ENCODE measurements at places on chromosomes 6 and 20.

GRCh38 chr6:127851197-127851596 lies 49.7 kb downstream of the THEMIS start:
- DNase-seq: no peak

DNA sequence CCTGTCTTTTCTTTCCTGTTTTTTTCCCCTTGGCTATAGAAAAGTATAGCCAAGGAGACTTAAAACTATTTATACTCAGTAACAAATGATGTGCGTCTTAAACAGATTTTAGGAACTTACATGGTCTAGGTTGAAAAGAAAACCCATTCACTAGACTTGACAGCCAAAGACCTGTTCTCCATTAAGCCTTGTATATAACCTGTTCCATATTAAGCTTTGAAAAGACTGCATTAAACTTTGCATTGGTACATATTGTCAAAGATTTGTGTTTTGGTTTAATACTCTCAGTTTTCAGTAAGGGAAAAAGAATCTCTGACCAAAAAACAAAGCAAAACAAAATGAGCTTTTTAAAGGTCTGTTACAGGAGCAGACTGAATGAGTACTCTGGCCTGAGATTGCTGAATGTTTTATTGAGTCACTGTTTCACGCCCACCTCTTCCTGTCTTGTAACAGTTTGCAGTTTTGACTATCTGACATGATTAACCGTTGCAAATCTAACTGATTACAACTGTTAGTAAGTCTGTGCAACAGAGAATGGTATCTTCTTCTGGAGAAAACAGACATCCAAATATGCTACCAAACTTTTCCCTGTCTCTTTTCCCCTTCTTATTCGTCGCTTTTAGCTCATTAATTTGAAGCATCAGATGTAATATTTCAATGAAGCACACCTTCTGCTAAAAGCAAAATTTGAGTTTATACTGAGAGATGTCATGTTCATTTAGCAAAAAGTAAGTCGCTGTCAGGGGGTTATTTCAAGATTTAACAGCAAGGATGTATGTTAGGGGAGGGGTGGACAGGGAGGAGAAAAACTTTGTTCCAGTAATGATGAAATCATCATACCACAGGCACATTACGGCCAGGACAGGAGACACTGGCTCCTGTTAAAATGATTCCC lies 59.1 kb upstream of the SUPT3H start:
- DNase-seq: no peak

- DNase-seq: no peak
These were observed 60.7 kb upstream of the RNF24 start for GRCh38 chr20:4076033-4076432.

- no peak for DNase-seq
These were observed 589.7 kb downstream of the CBLN4 start for GRCh38 chr20:55415567-55416142.

- no peak for DNase-seq
These were observed 66.5 kb upstream of the PIM1 start for GRCh38 chr6:37103169-37104039.

DNA sequence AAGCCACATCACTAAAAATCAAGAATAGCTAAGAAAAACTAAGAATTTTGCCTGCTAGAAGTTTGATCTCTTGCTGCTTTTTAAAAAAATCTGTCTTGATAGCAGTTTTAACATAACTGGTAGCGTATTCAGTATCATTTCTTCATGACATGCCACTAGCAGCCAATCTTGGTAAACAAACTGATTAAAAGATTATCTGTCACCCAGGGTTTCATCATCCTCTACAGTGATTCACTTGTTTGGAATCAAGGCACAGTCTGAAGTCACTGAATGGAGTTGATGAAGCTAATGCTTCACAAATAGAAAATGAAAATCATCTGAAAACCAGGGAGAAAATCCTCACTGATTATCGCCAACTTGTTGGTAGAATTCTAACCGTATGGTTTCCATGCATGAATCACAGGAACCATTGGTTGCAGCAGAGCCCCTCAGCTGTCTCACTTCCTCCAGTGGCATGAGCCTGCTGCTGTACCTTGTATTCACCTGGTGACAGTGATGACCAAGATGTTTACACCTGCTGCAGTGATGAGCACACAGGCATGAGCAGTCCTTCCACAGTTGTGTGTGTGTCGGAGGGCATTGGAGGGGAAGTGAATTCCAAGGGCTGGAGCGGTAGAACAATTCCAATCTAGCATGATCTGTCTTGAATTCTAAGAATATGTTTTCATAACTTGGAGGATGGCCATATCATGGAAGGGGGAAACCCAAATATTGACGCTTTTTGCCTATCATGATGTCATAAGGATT lies 275.0 kb downstream of the KHDC1L start:
- DNase-seq: no peak

DNA sequence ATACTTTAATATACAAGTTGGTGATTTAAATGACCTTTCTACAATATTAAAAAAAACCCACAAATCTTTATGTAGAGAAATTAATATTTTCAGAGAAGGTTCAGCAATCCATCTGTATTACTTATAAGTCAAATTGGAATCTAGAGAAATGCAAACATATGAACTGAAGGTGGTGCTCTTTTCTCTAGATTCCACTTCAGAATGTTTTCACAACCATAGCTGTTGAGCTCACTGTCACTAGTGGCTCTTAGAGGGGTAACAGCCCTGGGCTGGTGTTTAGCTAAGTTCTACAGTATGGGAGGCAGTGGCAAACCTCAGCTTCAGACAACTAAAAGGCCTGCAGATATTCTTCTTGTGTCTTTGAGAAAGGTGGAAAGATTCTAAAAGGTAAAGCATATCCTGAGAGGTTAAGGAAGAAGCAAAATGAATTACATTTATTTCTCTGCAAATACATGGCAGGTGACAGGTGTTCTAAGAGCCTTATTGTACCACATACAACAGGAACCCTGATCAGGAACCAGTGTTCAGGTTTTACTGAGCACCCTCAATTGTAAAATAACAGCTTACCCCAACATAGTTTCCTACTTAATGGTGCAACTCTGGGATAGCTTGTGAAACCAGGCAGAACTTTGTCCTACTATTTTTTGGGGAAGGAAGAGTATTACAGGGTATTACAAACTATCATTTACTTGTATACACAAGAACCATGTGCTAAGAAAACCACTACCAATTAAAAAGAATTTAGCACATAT lies 56.6 kb upstream of the SAMHD1 start:
- DNase-seq: no peak

- DNase-seq: no peak
These were observed 113.5 kb downstream of the EPM2A start for GRCh38 chr6:145621776-145622175.

DNA sequence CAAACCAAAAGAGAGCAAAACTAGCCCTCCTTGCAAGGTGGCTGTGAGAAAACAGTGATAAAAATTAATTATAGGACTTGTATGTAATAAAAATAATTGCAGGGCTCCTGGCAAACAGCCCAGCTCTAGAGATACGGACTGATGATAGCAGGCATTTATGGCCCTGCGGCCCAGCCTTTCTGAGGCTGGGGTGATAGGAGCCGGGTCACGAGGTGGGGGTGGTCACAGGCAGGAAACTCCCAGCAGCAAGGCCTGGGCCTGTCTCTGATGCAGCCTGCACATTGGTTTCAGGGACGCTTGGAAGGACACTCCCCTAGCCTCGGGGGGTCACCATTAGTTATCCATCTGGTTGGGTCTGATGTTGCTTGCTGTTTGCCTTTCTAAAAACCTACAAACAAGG lies 18.7 kb upstream of the TTPAL start:
- no peak for DNase-seq

DNA sequence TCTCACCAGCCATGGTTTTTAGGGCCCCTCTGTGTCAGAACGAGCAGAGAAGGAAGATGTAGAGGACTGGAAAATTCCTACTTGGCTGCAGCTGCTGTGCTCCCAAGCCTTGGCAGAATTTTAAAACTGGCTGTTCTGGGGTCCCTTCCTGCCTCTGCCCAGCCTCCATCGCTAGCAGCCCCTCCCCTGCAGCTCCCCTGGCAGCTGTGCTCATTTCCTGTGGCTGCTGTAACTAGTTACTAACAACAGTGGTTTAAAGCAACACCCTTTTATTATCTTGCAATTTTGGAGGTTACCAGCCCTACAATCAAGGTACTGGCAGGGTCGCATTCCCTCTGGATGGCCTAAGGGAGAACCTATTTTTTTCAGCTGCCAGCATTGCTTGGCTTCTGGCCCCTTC lies 3.7 kb upstream of the CST11 start:
- DNase-seq: no peak

DNA sequence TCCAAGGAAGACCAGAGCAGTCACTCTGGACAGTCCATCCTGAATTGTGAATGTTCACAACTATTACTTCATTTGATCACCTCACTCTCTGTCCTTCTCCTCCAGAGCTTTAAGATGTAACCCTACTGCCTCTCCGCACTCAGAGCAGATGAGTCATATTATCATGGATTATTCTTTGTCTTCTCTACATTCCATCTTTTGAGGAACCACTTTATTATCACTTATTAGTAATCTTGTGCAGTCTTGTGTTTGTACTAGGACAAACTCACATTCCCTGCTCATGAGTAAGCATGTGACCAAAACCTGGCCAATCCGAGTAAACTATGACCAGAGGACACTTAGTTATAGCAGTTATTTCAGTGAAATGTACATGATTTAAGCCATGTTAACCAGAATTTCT lies 401.5 kb upstream of the ADGRB3 start:
- DNase-seq: no peak

DNA sequence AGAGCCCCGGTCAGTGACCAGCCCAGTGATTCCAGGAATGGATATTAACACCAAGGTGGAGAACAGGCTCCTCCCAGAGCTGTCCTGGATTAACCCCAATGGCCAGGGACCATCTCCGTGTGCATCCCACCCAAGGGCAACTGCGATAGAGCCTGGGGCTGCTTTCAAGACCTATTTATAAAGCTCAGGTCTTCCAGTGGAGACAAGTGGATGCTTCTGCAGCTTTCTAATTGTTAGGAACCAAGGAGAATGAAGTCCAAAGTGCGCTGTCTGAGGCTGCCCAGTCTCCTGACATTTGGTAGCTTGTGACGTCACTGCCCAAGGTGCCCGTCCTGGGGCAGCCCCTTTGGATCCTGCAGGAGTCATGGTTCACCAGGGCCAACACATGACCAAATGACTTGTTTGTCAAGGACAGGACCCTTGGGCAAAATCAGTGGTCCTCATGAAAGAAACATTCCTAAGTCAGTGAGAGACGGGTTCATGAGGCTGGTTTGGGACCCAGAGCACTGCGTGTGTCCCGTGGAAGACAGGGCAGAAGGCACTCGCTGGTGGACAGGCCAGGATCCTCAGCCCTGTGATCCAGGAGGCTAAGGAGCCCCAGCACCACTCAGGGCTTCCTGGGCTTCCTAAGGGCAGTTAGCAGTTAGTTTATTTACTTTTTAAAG lies 174.9 kb downstream of the ANKRD60 start:
- DNase-seq: no peak

- no peak for DNase-seq
These were observed 21.5 kb upstream of the NTSR1 start for GRCh38 chr20:62686869-62687830.

- no peak for DNase-seq
These were observed 20.3 kb downstream of the PRDM1 start for GRCh38 chr6:106106276-106107042.

- no peak for DNase-seq
These were observed 13.6 kb upstream of the GOPC start for GRCh38 chr6:117615750-117616390.

GRCh38 chr20:10316582-10316981 lies 98.0 kb downstream of the SNAP25 start:
- DNase-seq: no peak

GRCh38 chr6:16764188-16764950 lies 3.1 kb upstream of the ATXN1 start:
- DNase-seq: no peak

GRCh38 chr20:62486484-62486883 lies 10.7 kb upstream of the GATA5 start:
- no peak for DNase-seq

- no peak for DNase-seq
These were observed 21.1 kb upstream of the LBP start for GRCh38 chr20:38325167-38325566.

DNA sequence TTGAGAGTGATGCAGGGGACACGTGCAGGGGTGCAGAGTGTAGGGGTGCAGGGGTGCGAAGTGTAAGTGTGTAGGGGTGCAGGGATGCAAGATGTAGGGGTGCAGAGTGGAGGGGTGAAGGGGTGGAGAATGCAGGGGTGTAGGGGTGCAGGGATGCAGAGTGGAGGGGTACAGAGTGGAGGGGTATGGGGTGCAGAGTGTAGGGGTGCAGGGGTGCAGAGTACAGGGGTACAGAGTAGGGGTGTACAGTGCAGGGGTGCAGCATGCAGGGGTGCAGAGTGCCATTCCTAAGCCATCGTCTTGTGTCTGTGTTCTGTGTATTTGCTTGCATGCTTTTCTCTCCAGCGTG lies 345.4 kb downstream of the TAF4 start:
- DNase-seq: no peak

DNA sequence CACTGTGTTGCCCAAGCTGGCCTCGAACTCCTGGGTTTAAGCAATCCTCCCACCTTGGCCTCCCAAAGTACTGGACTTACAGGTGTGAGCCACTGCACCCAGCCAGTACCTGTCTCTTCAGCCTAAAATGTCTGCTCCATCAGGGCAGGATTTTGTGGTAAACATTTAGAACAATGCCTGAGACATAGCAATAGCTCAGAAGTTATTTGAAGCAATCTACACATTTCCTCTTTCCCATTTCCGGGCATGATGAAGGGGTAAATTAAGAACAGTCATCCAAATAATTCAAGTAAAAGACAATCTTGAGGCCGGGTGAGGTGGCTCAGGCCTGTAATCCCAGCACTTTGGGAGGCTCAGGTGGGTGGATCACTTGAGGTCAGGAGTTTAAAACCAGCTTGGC lies 69.0 kb upstream of the ZNF217 start:
- no peak for DNase-seq

GRCh38 chr6:134870677-134871498 lies 79.0 kb downstream of the ALDH8A1 start:
- DNase-seq: no peak

- peak; percentile 26 for DNase-seq
These were observed 3.1 kb upstream of the ULBP2 start for GRCh38 chr6:149938571-149939355.

DNA sequence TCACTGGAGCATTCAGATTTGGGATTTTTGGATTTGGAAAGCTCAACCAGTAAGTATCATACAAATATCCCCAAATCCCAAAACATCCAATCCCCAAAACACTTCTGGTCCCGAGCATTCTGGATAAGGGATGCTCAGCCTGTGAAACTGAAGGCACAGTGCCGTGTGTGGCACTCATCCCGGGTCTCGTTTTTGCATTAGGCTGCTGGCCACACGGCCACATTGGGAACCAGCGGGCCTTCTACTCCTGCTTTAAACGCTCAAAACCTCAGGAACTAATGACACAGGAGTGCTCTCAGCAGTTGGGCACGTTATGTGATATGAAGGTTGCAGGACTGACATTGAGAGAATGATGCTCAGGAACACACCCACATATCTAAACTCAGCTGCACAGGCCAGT lies 35.6 kb downstream of the PSMG4 start:
- DNase-seq: no peak

All from activated T-cell treated with anti-CD3 and anti-CD28 coated beads for 24 hours (primary cell).